ENCODE measurements at places on chromosomes 12 and 14.

- no peak for DNase-seq
Measured at GRCh38 chr12:97556302-97556779, 93.7 kb downstream of the RMST start.

- DNase-seq: no peak
Measured at GRCh38 chr12:29744365-29744764, 39.4 kb downstream of the TMTC1 start.

DNA sequence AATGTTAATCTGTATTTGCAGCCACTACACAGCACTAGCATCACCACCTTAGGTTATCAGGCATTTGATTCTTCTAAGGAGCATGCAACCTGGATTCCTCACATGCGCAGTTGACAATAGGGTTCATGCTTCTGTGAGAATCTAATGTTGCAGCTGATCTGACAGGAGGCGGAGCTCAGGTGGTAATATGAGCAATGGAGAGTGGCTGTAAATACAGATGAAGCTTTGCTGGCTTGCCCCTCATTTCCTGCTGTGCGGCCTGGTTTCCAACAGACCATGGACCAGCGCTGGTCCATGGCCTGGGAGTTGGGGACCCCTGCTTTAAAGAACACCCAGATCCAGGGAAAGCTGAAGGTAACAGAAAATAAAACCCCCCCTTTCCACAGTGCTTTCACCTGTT, 51.0 kb downstream of the TMX1 start:
- no peak for DNase-seq

DNA sequence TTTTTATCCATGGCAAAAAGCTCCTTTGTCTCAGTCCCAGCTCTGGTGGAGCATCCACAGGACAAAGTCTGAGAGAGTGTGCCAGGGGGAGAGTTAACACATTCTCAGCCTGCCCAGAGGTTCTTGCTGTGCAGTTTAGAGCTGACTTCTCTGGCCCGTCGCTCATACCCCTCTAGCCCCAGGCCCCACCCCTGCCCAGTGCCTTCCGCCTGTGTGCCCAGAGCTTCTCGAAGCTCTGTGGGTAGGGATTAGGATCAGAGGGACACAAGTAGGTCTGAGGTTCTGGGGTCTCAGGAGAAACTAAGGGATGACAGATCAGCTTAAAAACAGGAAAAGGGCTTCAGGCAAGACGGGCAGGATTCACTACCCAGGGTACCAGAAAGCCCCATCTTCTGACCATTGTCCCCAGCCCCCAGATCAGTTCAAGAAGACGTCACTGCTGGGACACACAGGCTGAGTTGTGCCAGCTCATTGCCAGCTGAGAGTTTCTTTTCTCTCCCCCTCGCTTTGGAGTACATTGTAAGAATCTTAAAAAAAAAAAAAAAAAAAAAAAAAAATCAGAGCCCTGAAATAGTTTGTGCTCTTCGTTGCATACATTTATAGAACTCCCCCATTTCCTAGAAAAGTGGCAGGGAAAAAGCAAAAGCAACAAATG, 127.0 kb downstream of the GCH1 start:
- no peak for DNase-seq

DNA sequence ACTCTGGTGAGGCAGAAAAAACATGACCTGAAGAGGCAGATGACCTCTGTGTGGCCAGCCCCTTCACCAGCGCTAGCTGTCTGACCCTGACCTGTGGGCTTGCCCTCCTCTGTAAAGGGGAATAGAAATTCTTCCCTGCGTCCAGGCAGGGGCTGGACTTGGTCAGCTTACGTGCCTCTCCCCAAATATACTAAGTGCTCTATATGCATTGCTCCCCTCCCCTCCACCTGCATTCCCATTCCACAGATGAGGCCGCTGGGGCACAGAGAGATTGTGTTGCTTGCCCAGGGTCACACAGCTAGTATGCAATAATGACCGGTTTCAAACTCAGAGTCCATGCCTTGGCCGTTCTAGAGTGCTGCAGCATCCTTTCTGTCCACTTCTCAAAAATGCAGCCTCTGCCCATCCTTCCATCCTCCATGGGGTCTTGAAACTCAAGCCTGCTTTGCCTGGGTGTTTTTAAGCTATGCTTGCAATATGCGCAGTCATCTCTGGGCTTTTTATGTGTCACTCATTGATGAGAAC, 303.9 kb downstream of the CACNA1C start:
- DNase-seq: no peak

Data from thymus (tissue), 14 donors.